ENCODE measurements at places on chromosomes 7 and 10. TPM values are rescaled to one million over a fixed set of nuclear protein-coding genes. Genes with fewer than 3 reads are reported as not detected.

Gene ADARB2
- 4.1 TPM for total RNA-seq

GRCh38 chr7:152072421-152072820, 46.9 kb downstream of the GALNT11 start:
- no peaks in the 10 kb centered on the region for H3K27me3 ChIP-seq
- no peak overlapping the region for H3K27ac ChIP-seq
- DNase-seq = no peak
- H3K36me3 ChIP-seq = no peaks in the 10 kb centered on the region

- H3K36me3 ChIP-seq = no peaks in the 10 kb centered on the region
- DNase-seq = no peak
- no peaks in the 10 kb centered on the region for H3K4me1 ChIP-seq
- no peaks in the 10 kb centered on the region for H3K27me3 ChIP-seq
- no peak overlapping the region for H3K27ac ChIP-seq
- H3K4me3 ChIP-seq = no peak overlapping the region
Measured at GRCh38 chr7:116087291-116087690, 56.7 kb upstream of the TFEC start.

- H3K4me3 ChIP-seq = no peak overlapping the region
- H3K27me3 ChIP-seq = no peaks in the 10 kb centered on the region
- no peaks in the 10 kb centered on the region for H3K4me1 ChIP-seq
- H3K36me3 ChIP-seq = no peaks in the 10 kb centered on the region
- DNase-seq = peak; percentile 17
Measured at GRCh38 chr10:67549390-67549789, 146.6 kb downstream of the CTNNA3 start.

Gene PLXDC2
- total RNA-seq = 12.1 TPM

DNA sequence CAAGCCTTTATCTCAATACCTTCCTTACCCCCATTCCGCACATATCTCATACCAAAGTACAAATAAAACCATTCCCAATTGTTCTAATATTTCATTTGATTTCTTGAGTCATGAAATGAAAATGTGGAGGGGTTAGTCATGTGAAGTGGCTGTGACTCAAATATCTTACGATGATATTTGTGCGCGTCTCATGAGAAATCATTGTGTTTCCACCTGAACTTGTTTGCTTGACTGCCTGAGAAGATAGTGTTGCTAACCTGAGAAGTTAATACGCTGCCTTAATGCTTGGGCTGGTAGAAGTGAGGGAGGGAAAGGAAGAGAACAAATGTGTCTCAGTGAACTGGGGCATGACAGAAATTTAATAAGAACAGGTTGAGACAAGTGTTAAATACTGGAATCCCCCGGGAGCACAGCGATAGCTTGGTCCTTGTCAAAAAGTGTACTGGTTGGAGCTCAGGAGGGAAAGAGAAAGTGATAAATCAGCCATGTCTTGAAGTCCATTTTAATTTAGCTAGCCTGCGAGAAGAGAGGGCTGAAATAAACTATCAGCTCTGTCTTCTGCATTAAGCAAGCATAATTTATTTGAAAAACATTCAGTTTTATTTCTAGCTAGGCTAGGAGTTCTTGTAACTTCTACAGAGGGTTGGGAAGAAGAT, 7.2 kb upstream of the EPHA1 start:
- DNase-seq = no peak
- no peaks in the 10 kb centered on the region for H3K27me3 ChIP-seq
- no peak overlapping the region for H3K27ac ChIP-seq
- H3K4me3 ChIP-seq = no peak overlapping the region

Gene RNF133
- 0.58 TPM for total RNA-seq

DNA sequence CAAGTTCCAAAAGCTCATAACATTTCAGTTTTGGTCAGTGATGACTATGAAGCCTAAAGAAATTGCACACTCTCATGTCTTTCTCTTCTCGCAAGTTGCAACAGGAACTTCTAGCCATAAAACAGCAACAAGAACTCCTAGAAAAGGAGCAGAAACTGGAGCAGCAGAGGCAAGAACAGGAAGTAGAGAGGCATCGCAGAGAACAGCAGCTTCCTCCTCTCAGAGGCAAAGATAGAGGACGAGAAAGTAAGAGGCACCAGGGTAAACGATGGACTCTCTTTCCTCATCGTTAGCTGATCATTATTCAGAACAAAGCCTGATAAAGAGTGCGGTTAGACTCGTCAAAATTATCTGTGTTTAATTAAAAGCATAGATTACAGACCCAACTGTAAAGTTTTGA, 94.7 kb downstream of the HDAC9 start:
- no peaks in the 10 kb centered on the region for H3K36me3 ChIP-seq
- no peaks in the 10 kb centered on the region for H3K27me3 ChIP-seq
- H3K4me3 ChIP-seq = no peak overlapping the region
- H3K27ac ChIP-seq = no peak overlapping the region

Gene TLL2
- not detected for total RNA-seq

Gene CALCR
- total RNA-seq = not detected

Gene PRSS2
- total RNA-seq = 1.3 TPM

DNA sequence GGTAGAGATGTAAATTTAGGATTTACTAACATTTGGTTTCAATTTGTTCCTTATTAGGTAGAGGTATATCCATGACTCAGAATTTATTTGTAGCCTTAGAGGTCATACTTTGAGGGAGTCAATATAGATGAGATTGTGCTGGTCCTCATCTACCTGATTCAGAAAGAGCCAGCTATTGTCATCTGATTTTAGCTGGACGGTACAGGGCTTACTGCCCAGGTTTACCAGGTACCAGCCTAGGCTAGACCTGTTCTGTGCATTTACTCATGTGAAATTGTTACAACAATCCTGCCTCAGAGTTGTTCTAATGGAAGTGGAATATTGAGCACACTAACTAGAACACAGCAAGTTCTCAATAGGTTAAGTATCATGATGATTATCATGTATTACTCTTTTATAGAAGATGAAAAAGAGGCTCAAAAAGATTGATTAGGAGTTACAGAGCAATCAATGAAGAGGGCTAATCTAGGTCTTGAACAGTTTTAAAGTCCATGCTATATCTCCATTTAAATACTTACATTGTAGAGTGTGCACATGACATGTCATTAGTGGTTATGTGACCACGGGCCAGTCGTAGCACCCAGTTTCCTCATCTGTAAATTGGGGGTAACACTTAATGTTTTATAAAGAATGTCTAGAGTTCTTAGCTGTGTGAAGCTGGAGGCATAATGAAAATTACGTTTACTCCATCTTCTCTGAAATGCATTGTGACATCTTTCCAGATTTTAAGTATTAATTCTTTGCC, 42.1 kb downstream of the TRIM24 start:
- peaks cover 23% of the 10 kb centered on the region for H3K4me1 ChIP-seq
- H3K27me3 ChIP-seq = no peaks in the 10 kb centered on the region
- H3K4me3 ChIP-seq = no peak overlapping the region
- DNase-seq = no peak
- peaks cover 8% of the 10 kb centered on the region for H3K36me3 ChIP-seq

- no peak for DNase-seq
- H3K4me1 ChIP-seq = no peaks in the 10 kb centered on the region
- no peaks in the 10 kb centered on the region for H3K27me3 ChIP-seq
- H3K27ac ChIP-seq = no peak overlapping the region
Measured at GRCh38 chr7:138632826-138633602, 68.1 kb downstream of the SVOPL start.

Gene TMEM225B
- total RNA-seq = not detected

- DNase-seq = no peak
- no peaks in the 10 kb centered on the region for H3K36me3 ChIP-seq
- no peak overlapping the region for H3K27ac ChIP-seq
Measured at GRCh38 chr10:131222986-131223385, 88.5 kb downstream of the TCERG1L start.

Gene NFE2L3
- total RNA-seq = 5.8 TPM
